ENCODE measurements at places on chromosomes 6 and 20.

- DNase-seq = no peak
Measured at GRCh38 chr6:134740473-134741199, 209.3 kb downstream of the ALDH8A1 start.

GRCh38 chr6:144353871-144354314, 68.8 kb downstream of the UTRN start:
- no peak for DNase-seq

DNA sequence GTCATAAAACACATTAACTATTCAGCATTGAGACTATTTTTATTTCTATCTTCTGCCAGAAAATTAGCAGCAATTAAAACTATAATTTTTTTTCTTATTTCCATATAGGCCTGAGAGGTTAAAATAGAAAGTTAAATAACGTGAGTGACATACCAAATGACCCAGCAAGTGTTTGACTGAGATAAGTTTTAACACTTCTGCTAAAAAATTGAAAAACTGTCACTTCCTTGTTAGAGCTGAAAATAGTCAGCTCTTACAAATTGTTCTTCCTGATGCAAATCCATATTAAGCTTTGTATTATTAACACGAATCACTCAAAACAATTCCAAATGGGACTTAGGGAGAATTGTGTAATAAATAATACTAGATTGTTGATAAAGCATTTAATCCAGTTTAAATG, 26.5 kb upstream of the STX11 start:
- no peak for DNase-seq

- no peak for DNase-seq
Measured at GRCh38 chr6:15574486-15574885, 88.3 kb downstream of the DTNBP1 start.

DNA sequence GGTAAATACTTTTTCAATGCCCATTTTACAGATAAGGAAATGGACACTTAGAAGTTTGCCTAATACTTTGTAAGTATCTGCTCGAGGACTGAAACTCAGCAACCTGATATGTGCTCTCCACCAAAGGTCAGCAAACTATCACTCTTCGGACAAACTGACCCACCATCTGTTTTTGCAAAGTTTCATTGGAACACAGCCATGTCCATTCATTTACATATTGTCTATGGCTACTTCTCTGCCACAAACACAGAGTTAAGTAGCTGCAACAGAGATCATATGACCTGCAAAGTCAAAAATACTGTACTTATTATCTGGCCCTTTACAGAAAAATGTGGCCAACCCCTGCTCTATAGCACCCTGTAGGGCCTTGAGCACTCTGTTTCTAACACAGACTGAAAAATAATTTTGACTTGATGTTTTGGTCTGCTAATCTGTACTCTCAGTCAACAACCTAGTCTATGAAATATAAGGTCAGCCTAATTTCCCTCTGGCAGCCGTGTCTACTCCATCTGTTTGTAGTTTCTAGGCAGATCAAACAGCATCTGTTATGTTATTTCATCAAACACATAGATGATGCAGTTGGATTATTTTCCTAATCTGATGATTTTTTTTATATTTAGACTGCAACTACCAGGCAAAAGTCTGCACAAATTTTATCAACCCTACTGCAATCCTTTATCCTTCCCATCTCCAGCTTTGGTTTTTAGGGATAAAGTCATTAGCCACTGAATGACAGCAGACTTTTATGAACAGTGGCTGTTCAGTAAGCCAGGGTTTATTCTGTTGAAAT, 41.4 kb upstream of the BEND6 start:
- DNase-seq = no peak

- DNase-seq = no peak
Measured at GRCh38 chr20:46605181-46605580, 46.1 kb downstream of the SLC13A3 start.

GRCh38 chr6:30480536-30481156, 8.7 kb upstream of the HLA-E start:
- no peak for DNase-seq

DNA sequence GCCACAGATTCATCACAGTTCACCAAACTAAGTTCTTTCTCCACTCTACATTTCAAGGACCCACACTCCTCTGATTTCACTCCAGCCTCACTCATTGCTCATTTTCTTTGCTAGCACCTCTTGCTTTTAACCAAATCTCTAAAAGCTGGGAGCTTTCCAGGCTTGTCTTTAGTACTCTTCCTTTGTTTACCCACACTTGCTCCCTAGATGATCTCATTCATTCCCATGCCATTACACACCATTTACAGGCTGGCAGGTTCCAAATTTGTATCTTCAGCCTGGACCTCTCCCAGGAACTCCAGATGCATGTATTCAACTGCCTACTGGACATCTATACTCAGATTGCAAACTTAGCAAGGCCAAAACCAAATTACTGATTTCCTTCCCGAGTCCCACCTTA, 5.3 kb upstream of the GUCA1B start:
- no peak for DNase-seq

Data from stimulated activated CD4-positive, alpha-beta T cell treated with anti-CD3 and anti-CD28 coated beads, TNF-alpha, amount 100 ng/mL, for 24 hours (primary cell).